ENCODE measurements at places on chromosomes 2 and 18.

GRCh38 chr2:240453461-240454105, 18.1 kb downstream of the GPC1 start:
- DNase-seq, result no peak

- DNase-seq, result peak; percentile 77
Observed at GRCh38 chr18:715626-716025, 3.2 kb upstream of the ENOSF1 start.

DNA sequence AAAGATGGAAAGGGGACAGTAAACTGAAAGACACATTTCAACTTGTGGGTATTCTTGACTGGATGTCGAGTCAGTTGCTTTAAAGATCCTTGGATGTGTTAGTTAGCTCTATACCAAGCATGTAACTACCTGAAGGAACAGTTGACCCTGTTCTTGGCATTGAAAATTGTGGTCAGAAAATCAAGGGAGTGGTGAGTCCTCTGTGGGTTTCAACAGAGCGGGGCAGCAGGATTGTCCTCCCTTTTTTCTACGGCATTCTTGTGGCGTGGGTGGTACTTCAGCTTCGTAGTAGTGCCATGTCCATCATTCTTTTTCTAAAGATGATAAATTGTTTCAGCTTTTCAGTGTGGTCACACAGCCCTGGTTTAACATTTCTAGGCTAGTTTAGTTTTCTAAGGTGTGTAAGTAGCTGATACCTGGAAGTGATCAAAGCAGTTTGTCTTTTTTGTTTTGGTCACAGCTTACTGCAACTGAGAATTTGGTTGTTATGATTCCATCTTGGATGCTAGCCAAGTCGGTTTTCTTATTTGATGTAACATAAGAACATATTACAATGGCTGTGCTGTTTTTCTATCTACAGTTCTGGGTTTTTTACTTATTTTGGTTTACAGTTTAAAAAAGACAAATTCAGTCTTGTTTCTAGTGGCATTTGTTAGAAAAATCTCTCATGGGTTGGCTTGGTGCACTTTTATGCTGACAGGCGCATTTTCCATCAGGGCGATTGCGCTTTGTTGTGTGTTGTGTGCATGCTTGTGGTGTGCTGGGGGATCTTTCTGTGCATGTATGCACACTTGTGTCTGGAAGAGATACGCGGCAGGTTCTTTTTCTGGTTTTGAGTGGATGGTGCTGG, 84.7 kb downstream of the ZNF407 start:
- no peak for DNase-seq

GRCh38 chr18:56505293-56505692, 133.1 kb downstream of the TXNL1 start:
- no peak for DNase-seq

DNA sequence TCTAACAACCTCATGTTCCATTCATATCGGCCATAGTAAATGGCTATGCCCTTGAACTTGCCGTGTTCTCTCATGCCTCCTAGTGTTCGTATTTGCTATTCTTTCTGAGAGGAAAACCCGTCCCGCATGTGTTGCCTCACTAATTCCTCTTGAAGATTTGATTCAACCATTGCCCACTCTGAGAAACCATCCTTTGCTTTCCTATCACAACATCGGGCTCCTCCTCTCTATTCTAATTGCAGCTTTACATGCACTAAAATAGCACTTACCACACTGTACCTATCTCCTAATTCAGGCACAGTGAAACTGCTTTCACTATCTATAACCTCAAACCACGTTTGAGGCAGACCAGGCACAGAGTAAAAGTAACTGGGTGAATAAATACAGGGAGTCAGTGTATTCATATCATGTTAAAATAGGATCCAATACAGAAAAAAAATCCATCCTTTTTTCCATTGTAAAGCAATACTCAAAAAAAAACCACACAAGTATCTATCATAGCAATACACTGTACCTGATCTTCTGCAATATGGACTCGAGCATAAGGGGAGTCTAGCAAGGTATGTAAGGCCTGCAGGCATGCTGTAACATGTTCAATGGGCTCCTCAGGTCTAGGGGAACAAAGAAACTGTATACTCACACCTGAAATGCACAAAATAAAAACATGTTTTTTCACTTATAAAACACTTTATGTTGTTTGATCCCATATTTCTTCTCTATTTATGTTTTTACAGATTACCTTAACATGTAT, 39.0 kb upstream of the STRN start:
- DNase-seq, result peak; percentile 3

GRCh38 chr2:71528131-71528591, 74.8 kb downstream of the DYSF start:
- DNase-seq, result no peak

GRCh38 chr2:48454504-48454903, 75.5 kb upstream of the STON1 start:
- no peak for DNase-seq

DNA sequence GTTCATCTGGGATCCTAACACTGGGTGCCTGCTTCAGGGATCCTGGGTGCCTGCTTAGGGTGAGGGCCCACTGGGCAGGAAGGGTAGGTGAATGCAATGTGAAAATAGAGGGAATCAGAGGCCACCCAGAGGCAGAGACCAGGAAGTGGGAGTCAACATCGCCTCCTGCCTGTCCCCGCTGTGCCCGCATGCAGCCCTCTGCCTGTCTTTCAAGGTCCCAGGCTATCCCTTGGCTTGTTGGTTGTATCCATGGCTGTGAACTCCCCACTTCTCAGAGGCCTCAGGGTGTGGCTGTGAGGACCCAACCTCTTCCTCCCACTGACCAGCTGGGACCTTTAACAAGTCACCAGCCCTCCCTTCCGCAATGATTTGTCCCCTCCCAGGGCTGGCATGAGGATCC, 26.5 kb downstream of the PSD4 start:
- DNase-seq, result no peak

DNA sequence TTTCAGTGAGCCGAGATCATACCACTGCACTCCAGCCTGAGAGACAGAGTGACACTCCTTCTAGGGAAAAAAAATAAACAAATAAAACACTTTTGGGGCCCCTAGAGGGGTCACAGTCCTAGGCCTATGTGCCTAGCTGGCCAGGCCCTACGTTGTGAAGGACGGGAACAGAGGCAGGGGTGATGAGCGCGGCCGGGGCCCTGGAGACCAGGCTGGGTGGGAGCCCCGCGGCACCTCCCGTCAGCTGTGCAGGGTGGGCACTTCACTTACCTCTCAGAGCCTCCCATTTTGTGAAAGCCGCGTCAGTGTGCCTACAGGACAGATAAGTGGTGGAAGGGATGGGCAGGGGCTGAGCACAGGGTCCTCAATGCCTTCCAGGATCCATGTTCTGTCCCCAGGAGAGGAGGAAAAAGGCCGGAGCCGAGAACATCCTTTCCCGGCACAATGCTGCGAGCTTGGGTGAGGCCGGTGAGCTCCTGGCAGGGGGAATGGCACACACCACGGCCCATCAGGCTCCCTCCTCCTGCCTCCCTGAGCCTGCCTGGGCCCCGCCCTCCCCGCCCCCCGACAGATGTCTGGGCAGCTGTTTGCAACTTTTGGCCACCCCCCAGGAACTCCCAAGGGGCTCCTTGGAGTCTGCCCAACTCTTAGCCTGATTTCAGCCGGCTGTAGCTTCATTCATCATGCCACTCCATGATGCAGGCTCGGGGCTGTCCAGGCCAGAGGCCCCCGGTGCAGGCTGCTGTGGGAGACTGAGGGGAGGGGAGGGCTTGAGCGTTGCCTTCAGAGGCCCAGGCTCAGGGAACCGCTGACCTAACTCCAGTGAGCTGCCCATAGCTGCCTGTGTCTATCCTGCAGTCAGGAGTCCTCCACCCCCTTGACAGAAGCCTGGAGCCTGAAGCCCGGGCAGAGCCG, 196.5 kb downstream of the TFCP2L1 start:
- no peak for DNase-seq

- peak; percentile 24 for DNase-seq
Observed at GRCh38 chr2:72378753-72379348, 231.2 kb upstream of the CYP26B1 start.

DNA sequence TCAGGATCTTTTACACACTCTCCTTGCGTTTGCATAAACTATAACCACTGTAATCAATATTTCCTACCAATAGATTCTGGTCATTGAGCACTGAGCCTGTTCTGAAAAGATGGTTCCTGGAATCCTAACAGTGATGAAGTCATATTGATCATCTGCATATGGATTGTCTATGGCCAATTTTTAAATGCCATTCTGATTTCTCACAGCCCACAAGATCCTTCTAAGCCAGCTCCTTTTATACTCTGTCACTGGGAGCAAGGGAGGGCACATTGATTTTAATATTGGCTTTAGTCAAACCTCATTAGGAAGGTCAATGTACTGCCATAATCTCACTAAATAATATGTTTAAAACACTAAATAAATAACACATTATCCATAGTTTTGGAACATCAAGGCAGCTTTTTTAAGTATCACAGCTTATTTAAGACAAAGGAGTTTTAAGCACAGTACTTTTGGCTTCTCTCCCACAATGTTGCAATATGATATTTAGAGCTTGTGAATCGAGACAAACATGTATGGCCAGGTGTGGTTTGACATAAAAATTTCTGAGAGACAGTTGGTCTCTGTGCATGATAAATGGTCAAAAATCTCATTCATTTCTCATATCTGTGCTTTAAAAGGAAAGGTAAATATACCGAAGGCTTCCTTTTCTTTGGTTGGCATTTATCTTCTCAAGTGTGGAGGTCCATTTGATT, 267.3 kb downstream of the MTX2 start:
- no peak for DNase-seq

DNA sequence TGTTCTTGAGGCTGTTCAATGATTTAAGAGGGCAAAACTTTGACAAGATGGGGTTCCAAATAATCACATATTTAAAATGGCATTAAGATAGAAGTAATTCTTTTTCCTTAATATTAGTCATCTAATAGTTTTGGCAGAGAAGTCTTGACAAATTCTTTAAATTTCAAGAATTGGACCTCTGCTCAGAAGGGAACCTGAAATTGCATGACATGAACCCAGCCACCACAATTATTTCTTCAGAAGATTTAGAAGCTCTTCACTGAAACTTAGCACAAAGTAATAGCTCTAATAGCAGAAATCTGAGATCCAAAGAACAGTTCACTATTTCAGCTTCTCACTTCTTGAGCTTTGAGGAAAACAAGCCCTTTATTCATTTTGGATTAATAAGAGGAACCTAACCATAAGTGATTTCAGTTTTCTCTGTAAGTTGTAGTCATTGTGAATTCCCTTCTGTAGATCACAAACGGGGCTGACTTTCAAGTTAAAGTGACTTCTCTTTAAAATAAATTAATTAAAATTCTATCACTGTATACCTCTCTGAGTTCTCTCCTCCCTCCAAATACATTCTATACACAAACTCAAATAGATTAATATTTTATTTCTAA, 100.6 kb upstream of the ITGA4 start:
- DNase-seq, result no peak

GRCh38 chr2:67400560-67401485, 3.7 kb downstream of the ETAA1 start:
- DNase-seq, result peak; percentile 33

- no peak for DNase-seq
Observed at GRCh38 chr2:69149631-69150215, 136.7 kb downstream of the ANTXR1 start.

- no peak for DNase-seq
Observed at GRCh38 chr2:233603520-233603919, 13.9 kb upstream of the UGT1A8 start.

Data from foreskin keratinocyte (primary cell).